CD4-positive, alpha-beta T cell (primary cell): ENCODE measurements at places on chromosomes 2 and 18.

GRCh38 chr2:96408616-96409015 is 73.0 kb downstream of the NCAPH start:
- DNase-seq: no peak

- DNase-seq: no peak
Measured at GRCh38 chr2:32925283-32925815, 21.4 kb upstream of the LTBP1 start.

GRCh38 chr18:23138471-23138870 is 3.2 kb downstream of the CABLES1 start:
- no peak for DNase-seq

DNA sequence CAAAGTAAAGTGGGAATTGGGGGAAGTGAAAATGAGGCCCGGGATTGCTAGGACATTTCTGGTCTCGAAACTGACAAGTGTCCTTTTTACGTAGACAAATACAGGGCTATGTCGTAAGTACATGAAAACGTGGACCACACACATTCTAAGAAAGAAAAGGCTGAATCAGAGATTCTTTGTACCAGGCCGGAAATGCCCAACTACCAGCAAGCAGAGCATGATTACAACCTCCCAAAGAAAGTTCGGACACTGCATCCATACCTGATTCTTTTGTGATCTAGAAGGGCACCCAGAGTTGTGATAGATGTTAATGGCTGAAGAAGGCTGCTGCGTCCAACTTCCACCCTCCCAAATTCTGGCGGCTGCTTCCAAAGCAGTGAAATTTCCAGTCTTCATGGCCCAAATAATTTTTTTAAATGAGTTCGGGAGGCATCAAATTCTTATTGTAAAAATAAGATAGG is 1.7 kb downstream of the RBMS1 start:
- no peak for DNase-seq

DNA sequence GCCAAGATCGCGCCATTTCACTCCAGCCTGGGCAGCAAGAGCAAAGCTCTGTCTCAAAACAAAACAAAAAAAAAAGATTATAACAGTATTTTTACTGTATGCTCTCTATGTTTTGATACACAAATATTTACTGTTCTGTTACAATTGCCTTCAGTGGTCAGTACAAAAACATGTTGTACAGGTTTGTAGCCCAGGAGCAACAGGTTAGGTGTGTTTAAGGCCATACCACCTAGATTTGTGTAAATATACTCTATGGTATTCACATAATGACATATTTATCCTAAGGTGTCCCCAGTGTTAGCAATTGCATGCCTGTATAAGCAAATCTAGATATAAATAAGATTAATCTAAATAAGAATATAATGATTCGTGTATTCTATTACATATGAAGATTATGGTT is 625.0 kb downstream of the TMEM182 start:
- DNase-seq: no peak

DNA sequence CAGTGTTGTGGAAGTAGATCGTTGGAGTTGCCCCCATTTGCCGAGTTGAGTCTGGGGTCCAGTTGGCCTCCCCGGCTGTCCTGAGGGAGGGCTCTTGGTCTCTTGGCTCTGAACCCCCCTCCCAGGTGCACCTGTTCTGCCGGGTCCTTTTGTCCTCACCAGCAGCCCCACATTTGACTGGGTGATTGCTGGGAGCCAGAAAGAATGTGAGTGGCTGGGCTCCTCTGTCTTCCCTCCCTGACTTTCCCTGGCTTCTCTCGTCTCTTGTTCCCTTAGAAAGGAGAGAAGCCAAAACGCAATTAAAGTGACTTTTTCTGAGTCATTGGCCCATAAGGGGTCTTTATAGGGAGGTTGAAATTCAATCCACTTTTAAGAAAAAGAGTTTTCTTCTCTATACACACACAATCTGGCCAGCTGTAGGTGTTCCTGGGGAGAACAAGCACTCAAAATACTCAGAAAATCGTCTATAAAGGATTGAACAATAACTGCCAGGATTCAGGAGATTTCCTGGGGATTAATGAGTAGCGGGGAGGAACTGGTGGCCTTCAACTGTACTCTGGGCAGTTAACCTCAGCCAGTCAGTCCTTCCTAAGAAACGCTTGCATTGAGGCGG is 131.0 kb downstream of the TMEM182 start:
- DNase-seq: no peak

- DNase-seq: no peak
Measured at GRCh38 chr2:19631871-19632270, 269.9 kb downstream of the TTC32 start.

GRCh38 chr18:13218997-13219396 is 437 bp downstream of the LDLRAD4 start:
- DNase-seq: no peak

DNA sequence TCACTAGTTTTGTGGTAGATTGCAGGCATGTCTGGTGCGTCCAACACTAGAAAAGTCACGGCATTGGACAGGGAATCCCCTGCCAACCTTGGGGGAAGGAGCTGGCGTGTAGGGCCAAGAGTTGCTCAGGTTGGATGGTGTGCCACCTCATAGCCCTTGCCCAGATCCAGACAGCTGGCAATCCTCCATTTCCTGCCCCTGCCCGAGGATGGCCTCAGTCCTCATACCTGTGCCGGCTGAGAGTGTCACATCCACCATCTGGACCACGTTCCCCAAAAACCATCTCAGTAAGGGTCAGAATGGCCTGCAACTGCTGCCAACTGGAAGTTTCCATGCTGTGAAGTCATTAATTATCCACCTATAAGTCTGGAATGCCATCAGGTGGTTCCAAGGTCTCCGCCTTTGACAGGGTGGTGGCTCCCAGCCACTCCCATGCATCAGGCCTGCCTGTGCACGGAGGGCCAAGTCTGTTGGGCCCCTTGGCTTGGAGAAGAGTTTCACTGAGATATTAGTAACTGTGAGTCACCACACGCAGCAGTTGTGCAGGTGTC is 55.0 kb downstream of the IMPA2 start:
- DNase-seq: no peak

GRCh38 chr2:237696461-237696860 is 69.1 kb downstream of the LRRFIP1 start:
- DNase-seq: peak; percentile 47

DNA sequence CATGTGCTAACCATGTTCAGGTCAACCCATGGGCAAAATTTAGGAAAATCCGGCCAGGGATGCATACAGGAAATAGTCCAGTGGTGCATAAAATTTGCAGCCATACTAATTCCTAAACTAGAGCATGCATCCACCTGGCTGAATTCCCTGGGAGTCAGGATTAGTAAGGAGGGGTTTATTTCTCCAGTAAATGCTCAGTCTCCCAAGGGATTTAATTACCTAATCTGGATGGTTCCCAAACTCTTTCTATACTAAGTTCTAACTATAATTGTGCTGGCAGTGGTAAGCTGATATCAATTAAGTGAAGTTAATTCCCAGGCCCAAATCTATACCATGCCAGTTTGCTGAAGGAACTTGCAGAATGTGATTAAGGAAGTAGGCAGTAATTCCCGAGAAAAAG is 26.2 kb upstream of the EVA1A start:
- no peak for DNase-seq

- DNase-seq: no peak
Measured at GRCh38 chr2:110675679-110676078, 2.2 kb downstream of the BUB1 start.

GRCh38 chr18:12092398-12093229 is 1.0 kb upstream of the ANKRD62 start:
- DNase-seq: no peak

DNA sequence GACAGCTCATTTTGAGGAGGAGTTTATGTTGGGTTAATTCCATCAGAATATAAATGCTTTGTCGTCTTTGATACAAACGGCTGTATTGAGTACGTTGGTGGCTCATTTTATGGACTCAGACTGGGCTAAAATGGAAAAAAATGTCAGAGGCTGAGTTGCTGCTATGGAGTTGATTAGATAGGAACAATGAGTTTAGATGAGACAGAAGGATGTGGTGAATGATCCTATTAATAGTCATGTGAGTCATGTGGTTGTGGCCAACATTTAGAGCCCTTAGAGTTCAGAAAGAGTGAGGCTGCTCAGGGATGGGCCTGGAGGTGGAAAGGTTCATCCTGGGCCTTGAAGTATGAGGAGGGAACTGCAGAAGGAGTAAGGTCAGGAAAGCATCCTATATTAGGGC is 434.2 kb downstream of the MEIS1 start:
- no peak for DNase-seq

GRCh38 chr18:79581406-79581805 is 98.2 kb upstream of the CTDP1 start:
- DNase-seq: no peak

DNA sequence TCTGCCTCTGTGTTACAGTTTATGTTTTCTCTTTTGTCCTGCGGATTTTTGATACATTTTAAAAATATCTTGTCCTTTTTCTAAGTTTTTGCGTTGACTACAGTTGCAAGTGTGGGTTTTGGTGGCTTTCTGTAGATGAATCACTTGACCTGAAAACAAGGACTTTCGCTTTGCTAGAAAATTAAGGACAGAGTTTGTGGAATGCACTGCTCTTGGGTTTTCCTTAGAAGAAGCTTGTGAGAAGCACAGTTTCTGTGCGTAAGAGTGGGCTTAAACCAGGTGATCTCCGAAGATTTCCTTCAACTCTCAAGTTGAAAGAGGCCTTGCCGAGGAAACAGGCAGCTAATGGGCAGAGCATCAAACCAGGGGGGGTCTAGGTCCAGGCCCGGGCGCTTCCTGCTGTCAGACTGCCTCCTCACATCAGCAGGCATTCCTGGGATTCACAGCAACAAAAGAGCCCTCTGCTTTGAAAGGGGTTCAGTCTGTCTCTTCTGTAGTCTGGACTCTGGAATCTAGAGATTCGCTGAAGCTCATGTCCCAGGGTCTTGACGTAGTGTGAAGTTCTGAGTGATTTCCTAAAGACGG is 17.3 kb downstream of the NCK2 start:
- DNase-seq: no peak

DNA sequence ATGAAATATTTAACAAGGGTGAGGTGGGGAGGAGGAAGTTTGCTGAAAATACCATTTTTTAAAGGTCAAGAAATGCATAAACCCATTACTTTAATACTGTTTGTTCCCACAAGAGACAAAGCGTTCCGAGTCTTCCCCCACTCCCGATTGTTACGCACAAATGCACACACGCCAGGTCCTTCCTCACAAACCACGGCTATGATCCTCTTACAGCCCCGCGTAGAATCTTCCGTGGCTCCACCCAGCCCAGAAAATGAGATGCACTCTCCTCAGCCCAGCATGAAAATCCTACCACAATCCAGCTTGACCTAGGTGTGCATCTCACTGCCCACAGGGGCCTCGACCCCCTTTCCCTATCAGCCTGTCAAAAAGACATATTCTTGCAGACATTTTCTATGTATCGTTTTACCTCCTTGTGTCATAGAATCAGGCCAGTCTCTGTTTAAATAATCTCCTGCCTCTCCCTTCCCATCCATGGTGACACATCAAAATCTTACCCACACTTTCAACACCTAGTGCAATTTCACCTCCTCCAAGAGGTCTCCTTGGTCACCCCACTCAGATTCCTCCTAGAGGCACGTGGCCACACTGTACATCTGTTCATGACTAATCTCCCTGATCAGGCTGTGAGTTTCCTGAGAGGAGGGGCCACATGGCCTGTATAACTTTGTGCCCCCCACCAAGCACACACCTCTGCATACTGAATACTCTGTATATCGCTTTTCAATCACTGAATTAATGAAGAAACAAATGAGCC is 491.0 kb upstream of the KLHL29 start:
- DNase-seq: no peak

DNA sequence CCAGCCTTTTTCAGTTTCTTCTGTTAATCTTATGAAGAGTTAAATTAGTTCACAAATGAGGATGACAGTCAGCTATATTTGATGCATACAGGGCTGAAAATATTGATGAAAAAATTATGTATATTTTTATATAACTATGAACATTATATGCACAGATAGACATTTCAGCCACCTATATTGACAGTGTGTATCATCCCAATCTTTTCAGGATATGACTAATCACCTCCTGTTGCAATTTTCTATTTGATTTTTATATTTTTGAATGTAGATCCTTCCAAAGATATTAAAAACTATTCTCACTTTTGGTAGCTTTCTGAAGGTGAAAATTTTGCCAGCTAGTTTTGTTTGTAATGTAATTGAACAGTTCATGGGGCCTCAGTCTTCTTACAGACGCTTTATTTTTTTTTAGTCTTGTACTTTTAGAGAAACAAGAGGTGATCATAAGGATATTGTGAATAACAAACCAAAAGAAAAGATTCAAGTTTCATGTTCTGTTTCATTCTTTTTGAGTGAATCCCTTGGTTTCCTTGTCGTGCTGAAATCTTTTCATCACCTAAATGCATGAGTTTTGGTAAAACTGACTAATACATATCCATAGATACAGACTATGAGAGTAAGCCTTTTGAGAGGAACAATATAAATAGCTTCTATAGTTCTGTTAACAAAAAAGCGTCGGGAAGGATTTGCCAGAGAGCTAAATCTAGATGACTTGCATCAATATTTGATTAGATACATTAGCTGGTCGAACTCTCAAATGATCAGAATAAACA is 123.1 kb downstream of the ARHGAP15 start:
- peak; percentile 41 for DNase-seq
